MG63 (cell line): ENCODE measurements at places on chromosomes 11 and 22. TPM values are rescaled to one million over a fixed set of nuclear protein-coding genes. Genes with fewer than 3 reads are reported as not detected.

- peak; percentile 88 for DNase-seq
These were observed 21.9 kb downstream of the IGSF9B start for GRCh38 chr11:133934599-133935550.

The MUC5AC gene
- total RNA-seq = not detected in 2 replicates

DNA sequence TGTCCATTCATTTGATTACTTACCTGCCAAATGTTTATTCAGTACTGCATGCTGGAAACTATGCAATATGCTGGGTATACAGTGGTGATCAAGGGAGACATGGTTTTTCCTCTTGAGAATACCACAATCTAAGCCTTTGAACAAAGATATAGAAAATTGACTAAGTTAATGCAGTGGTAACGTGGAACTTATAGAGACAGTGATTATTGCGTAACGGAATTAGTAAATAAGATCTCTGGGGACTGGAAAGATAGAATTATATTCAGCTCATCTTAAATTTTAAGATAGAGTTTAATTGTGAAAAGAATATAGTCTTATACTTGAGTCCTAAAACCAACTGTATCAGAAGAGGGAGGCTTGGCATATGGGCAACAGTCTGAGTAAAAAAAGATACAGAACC is 129.5 kb downstream of the UVRAG start:
- DNase-seq = no peak

DNA sequence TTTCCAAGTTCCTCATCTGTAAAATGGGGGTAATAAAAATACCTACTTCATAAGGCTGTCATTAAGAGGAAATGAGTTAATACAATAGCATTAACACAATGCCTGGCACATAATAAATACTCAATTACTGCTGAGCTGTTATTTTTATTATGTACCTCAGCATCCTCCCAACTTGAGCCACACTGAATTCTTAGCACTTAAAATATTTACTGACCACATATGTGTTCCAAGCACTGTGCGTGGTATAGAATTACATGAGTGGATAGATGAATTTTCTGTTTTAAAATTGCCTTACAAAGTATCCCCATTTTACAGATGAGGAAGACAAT is 139.0 kb upstream of the TIMP3 start:
- DNase-seq = no peak

The CD6 gene
- not detected in 2 replicates for total RNA-seq

DNA sequence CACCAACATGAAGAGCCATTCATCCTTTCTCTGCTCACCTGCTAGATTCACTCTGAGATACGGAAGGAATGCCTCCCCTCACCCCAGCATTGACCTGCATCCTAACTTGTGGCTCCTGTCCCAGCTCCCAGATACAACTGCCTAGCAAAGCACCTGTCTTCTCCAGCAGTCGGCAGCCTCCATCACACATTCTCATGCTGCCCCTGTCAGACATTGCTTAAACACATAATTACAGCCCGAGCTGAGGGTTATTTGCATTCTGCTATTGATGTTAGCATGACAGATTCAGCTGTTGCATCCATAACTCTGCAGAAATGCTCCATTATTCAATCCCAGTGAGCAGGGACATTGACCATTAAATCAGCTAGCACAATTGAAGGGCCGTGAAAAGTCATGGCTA is 184.4 kb upstream of the NARS2 start:
- DNase-seq = no peak

- peak; percentile 48 for DNase-seq
These were observed 26.1 kb upstream of the EED start for GRCh38 chr11:86218125-86219084.

DNA sequence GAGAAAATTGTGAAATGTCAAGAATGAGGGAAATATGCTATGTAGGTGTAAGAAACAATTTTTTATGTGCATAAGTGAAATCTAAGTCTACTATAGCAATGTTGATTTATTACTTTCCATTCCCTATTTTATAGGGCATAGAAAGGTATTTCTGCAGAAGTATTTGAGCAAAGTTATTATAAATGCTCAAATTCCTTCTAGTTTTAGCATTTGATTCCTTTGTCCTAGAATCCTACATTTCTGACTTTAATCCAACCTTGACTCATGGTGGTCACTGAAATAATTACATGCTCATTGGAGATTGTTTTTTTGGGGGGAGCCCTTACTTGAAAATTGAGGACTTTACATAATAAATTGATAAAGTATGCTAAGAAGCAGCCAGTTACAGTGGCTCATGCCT is 716.6 kb upstream of the LUZP2 start:
- DNase-seq = no peak

GRCh38 chr11:69193151-69193550 is 37.4 kb downstream of the SMIM38 start:
- no peak for DNase-seq

DNA sequence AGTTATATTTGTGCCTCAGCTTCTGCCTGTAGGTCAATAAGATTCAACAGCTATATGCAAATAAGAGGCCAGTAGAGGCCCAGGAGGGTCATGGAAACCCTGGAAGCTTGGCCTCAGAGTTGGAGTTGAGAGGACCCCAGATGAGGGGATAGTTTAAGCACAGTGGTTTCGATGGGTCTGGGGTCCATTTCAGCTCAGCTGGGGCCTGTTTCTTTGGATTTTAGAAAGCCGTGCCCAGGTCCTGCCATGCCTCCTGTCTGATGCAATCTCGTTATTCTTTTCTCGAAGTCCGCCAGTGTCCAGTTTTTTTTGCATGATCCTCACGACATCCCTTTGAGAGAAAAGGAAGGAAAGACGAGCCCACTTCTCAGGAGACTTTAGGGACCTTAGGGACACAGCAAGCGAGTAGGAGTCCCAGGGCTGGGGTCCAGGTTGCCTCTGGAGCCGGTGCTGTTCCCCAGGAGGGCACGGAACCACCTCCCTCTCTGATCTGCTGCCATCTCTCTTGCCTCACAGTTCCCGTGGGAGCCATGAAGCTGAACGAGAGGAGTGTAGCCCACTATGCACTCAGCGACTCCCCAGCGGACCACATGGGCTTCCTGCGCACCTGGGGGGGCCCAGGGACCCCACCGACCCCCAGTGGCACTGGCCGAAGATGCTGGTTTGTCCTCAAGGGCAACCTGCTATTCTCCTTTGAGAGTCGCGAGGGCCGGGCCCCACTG is 2.6 kb upstream of the SMDT1 start:
- DNase-seq = no peak

The SLC25A45 gene
- total RNA-seq = 1.9 TPM in 2 replicates

DNA sequence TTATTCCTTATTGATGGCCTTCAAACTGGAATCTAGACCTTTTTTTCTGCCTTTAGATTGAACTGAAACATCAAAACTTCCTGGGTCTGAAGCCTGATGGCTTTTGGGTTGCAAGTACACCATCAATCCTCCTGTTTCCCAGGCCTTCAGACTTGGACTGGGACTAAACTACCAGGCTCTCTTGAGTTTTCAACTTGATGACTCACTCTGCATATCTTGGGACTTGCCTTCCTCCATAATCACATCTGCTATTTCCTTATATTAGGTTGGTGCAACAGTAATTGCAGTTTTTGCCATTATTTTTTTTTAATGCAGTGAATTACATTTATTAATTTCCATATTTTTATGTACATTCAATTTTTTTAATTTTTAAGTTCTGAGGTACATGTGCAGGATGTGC is 7.0 kb downstream of the OR51B5 start:
- DNase-seq = no peak

The RIC3 gene
- not detected in 2 replicates for total RNA-seq

- peak; percentile 79 for DNase-seq
These were observed 459.1 kb downstream of the MIAT start for GRCh38 chr22:27116312-27117086.

The CHRNA10 gene
- 0.72 TPM in 1 of 2 replicates, not detected in the other for total RNA-seq

DNA sequence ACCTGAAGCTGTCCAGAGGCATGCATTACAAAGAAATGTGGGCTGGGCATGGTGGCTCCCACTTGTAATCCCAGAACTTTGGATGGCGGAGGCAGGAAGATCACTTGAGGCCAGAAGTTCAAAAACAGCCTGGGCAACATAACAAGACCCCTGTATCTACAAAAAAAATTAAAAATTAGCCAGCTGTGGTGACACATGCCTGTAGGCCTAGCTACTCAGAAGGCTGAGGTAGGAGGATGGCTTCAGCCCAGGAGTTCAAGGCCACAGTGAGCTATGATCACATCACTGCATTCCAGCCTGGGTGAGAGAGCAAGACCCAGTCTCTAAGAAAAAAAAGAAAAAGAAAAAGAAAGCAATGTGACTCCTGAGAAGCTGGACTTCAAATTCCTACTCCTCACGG is 138.5 kb upstream of the HSD17B12 start:
- no peak for DNase-seq

DNA sequence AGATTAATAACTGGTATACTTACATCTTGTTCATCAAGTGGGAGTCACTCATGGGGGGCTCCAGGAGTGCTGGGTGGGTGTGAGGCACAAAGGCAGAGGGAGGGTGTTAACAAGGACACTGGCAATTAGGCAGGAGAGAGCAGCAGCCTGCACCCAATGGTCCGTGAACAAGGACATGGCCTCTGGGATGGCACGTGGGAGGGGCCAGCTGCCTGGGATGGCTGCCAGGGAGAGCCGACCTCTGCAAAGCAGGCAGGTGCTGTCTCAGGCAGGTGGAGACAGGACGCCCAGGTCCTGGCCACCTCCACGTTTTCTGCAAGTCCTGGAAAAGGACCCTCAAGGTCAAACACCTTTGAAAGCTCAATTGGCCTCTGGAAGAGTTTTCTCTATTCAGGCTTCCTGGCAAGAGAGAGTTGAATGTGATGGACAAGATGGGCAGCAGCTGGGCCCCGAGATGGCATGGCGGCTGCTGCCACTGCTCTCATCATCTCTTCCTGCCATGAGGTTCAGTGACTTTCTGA is 257.1 kb downstream of the BUD13 start:
- no peak for DNase-seq

DNA sequence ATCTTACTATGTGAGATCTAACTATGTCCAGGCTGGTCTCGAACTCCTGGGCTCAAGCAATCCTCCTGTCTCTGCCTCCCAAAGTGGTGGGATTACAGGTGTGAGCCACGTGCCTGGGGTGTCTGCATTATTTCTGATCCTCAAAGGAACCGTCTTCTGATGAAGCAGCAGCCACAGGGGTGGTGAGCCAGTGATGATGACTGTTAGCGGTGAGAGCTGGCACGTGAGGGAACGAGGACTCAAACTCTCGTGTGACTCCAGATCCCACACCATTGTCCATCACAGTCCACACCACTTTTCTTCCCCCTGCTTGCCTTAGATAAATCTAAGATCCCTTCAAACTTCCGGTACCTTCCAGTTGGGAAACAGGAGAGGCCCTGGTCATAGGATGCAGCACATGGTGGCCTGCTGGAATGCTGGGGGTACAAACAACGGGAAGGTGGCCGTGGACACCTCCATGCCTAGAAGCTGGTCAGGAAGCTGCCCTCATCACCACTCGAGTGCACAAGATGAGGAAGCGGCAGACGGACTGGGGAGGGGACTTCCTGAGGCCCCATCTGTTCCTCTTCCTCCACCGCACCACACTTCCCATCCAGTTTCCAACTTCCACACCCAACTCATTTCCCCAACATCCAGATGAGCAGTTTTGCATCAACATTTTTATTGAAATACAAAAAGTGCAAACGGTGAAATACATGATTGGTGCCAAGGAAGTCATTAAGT is 23.8 kb downstream of the ARHGAP1 start:
- DNase-seq = no peak

The SORL1 gene
- total RNA-seq = 0.59 and 0.69 TPM in 2 replicates

The CDC42BPG gene
- 0.07 and 0.36 TPM in 2 replicates for total RNA-seq

DNA sequence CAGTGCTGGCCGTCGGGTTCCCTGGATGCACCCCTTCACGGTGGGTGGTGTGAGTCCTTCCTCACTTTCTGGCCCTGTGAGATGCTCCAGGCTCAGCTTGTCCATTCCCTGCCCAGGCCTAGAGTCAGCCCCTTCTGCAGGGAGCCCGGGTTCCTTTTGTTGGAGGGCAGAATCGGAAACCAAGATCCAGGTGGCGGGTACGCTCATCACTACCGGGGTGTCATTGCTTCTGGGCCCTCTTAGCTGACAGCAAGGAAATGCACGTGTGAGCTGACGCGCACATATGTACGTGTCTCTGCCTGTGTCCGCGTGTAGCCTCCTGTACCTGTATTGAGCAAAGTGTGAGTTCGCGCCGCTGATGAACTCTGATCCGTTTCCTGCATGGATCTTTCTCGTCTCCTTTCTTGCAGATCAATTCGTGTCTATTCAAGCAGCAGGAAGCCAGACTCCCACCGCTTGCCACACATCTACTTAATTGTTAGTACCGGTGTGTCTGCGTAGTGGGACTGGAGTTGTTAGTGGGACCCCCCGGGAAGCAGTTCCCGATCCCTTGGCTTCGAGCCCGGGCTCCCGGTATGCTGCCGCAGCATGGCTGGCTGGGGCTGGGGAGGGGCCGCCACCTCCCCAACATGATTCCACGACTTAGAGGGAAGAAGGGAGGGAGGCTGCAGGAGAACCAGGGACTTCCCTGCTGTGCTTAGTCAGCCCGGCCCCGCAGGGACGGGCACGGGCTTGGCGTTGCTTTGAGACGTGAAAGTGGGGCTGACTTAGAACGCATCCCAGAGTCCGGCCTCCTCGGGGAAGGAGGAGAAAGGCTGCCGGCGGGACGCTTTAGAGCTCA is 35.9 kb upstream of the GRAMD4 start:
- DNase-seq = no peak

DNA sequence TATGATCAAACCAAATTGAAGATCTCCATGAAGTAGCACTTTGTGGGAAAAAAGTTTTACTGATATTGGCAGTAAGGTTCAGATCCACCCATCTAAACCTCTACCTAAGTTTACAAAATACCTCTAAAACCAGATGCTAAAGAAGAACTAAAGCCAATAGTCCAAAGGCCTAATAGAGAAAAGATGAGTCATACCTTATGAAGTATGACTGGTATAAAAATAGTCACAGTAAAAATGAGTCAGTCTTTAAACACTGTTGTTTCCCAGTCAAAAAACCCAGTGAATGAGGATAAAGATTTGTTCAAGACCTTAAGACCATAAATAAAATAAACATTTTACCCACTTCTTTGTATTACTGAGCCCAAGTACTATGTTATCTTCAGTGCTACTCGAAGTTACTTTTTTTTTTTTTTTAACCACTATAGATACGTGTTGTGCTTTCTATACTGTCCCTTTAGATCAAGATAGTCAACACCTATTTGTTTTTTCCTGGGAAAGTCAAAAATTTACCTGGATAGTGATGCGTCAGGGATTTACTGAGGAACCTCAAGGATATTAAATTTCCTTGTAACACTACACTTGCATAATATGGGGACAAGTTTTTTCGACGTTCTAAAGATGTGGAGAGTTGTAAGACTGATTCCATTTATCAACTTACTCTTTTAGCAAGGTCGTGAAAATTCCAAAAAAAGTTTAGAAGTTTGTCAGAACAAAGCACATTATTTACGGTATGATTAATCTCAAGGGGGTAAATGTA is 87.3 kb downstream of the CCDC73 start:
- no peak for DNase-seq

GRCh38 chr11:122981388-122982264 is at the start of gene BSX:
BSX (minus strand) TSS chr11:122981834; CDS start chr11:122981671, 163 bp downstream.
- peak; percentile 61 for DNase-seq

GRCh38 chr11:103035216-103035615 is 56.7 kb downstream of the DCUN1D5 start:
- no peak for DNase-seq

DNA sequence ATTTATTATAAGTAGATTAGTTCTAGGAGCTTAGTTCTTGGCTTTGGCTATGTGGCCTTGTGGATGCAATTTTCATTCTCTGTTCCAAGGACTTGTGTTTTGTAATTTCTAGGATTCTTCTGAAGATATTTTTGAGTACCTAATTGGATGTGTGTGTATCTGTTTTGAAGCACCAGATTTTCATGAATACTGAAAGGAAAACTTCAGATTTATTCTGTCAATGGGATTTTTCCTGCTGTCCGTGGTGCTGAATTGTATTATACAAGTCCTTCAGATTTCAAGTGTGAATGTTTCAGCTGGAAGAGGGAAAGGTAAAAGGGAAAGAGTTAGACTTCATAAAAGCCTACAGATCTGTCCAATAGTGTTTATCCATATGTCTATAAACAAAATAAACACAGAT is 18.2 kb upstream of the SYN3 start:
- DNase-seq = no peak
